ENCODE measurements at places on chromosomes 1 and 21.

DNA sequence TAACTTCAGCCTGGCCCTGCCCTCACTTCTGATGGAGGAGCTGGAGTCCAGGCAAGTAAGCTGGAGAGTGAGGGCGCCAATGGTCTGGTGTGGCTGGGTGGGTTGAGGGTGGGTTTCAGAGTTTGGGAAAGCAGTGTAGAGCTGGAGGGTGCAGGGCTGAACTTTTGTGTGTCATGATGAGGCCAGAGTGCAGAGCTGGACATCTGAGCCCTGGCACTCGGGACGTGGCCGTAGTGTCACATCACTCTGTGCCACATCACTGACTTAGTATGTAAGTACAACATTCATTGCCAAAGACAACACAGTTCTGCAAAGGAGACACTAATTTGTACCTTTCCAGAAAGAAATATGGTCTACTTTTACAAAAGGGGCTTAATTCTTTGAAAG is 15.8 kb downstream of the SPATA46 start:
- no peak for DNase-seq

- DNase-seq: no peak
Measured at GRCh38 chr1:203369666-203370065, 18.7 kb upstream of the FMOD start.

GRCh38 chr21:35342440-35342839 is 293.3 kb upstream of the RUNX1 start:
- DNase-seq: no peak

- DNase-seq: no peak
Measured at GRCh38 chr1:219837274-219837993, 90.9 kb downstream of the SLC30A10 start.

DNA sequence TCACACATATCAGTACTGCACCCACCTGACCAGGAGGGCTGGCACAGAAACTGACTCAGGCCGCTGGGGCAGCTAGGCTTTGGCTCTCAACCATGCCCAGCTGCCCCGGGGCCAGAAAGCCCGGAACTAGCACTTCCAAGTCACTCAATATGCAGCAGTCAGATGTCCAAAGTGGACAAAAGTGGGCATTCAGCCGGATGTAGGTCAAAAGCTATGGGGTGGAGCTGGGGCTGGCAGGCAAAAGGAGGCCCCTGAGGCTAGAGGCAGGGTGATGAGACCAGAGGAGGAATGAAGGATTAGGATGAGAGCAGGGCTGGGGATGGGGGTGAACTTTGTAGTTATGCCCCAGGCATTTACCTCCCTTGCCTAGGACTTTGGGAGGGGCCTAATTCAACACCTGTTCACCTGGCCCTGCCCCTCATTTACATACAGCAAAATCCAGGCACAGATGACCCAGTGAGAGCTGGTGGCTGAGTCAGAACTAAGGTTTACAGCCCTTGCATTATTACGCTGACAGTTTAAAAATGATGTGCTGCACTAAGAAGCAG is 30.7 kb upstream of the EDN2 start:
- no peak for DNase-seq

GRCh38 chr1:88063605-88064004 is 620.5 kb upstream of the PKN2 start:
- DNase-seq: no peak

DNA sequence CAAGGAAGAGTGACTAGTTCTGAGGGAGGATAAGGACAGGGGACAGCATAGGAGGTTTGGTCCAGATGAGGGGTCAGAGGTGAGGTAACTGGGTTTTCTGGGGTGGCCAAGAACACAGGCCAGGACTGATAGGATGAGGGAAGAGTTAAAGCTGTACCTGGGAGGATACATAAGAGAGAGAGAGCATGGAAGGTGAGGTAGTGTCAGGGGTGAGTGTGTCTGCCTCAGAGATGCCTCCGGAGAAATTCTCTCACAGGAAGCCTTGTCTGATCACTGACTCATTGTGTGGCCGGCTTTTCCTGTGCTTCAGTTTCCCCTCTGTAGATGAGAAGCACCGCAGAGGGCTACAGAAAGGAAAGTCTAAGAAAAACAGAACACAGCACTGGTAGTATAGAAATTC is 40.2 kb downstream of the FASLG start:
- no peak for DNase-seq

DNA sequence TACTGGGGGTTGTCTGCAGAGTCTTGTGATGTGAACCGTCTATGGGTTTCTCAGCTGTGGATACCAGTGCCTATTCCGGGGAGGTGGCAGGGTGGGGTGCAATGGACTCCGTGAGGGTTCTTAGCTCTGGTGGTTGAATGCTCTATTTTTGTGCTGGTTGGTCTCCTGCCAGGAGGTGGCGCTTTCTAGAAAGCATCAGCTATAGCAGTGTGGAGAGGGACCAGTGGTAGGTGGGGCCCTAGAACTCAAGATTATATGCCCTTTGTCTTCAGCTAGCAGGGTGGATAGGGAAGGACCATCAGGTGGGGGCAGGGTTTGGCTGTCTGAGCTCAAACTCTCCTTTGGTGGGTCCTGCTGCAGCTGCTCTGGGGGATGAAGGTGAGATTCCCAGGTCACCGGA is 127.3 kb upstream of the PLD5 start:
- DNase-seq: no peak

Measured in ovary (tissue), 10 donors.